ENCODE measurements at places on chromosomes 13 and 19.

- DNase-seq: no peak
These were observed 192.1 kb upstream of the GPR12 start for GRCh38 chr13:26952551-26953143.

- DNase-seq: no peak
These were observed 205.1 kb upstream of the SOX1 start for GRCh38 chr13:111861766-111862366.

DNA sequence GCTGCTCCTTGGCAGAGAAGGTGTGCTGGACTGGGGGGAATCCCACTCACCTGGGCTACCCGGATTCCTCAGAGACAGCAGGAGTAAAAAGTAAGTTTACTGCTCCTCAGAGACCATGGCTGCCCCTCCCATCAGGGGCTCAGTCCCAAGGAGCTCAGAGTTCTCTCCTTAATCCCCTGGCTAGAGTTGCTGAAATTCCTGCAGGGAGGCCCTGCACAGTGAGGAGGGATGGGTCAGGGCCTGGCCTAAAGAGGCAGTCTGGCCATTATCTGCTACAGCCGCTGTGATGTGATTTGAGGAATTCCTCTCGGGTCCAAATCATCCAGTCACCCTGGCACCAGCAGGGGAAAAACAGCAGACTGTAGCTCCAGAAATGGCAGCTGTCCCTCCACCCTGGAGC lies 502.5 kb downstream of the PCDH17 start:
- DNase-seq: no peak

DNA sequence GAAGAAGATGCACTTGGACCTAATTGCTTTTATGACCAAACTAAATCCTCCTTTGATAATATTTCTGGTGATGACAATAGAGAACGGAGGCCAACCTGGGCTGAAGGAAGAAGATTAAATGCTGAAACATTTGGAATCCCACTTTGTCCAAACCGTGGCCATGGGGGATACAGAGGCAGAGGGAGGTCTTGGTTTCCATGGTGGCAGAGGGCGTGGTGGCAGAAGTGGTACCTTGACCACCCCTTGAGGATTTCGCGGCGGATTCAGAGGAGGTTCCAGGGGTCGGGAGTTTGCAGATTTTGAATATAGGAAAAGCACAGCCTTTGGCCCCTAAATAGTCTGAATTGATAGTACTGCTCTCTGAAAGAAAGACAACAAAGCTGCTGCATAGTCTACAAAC lies 7.2 kb upstream of the LILRB3 start:
- DNase-seq: no peak

GRCh38 chr13:40453351-40454021 lies 213.0 kb downstream of the FOXO1 start:
- DNase-seq: no peak

DNA sequence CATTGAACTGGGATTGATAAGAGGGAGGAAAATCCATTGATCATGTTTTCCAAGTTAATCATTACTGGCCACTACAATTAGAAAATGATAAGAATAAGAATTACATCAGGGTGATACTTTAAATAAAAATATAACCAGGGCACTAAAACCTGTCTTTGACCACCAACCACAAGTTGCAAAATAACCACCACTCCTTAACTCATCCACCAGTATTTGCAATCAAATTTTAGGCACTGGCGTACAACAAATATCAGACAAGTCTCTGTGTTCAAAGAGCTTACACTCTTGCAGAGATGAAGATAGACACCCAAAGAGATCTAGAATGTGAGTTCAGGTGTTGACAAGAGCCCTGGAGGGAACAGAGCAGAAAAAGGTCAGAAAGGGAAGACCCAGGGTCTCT lies 514 bp downstream of the CEACAM3 start:
- no peak for DNase-seq

- DNase-seq: no peak
These were observed 4.8 kb downstream of the LSR start for GRCh38 chr19:35253316-35254286.

DNA sequence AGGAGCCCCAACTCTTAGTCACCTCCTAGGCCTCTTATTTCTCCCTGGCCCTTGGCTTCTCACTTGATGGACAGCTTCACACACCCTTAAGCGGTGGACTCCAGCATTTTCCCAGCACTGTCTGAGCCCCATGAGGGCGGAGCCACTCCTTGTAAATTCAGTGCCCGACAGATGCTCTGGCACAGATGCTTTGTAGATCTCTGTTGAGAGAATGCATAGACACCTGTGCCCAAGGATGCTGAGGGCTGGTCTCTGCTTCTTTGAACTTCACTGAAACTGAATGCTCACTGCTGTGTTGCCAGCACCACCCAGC lies 3.3 kb downstream of the SYCN start:
- DNase-seq: no peak

- no peak for DNase-seq
These were observed 80.9 kb upstream of the UQCRFS1 start for GRCh38 chr19:29293736-29294342.

All from effector CD4-positive, alpha-beta T cell (primary cell).